ENCODE measurements at places on chromosomes 2 and 18.

DNA sequence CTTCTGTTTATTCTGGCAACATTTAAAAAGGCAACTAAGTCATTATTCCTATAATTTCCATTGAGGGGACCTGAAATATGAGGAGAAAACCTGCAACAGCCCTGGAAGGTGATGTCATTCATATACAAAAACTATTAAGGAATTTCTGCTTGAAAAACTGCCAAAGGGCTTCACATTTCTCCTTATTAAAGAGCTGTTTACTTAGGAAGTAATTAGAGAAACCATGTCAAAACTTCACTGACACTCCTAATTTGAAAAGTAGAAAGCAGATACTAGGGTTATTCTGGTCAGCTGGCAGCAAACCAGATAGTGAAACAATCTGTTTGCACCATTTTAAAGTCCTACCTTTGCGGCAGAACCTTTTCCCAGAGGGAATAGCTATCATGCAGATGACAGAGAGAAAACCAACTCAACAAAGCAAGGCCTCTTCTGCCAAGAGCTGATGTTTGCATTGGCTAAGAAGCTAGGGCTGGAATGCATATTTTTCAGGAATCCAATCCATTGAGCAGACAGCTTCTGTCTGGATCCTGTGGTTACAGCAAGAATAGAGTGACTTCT is 592.2 kb upstream of the SYT4 start:
- peak; percentile 46 for DNase-seq

DNA sequence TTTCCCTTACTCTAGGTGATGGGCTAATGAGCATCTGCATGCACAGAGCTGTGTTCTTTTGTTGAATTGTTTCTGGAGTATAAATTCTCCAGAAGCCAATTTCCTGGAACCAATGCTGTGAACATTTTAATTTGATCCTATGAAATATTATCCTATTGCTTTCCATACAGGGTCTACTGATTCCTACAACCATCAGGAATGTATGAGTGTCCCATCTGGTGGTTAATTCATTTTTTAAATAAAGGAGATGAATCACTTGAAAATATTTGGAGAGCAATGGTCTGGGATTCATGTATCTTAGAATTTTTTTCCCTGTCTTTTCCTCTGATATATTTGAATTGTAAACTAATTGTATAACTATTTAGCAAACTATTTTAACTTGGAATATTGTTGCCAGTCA is 14.0 kb downstream of the KIF5C start:
- DNase-seq, result peak; percentile 6

DNA sequence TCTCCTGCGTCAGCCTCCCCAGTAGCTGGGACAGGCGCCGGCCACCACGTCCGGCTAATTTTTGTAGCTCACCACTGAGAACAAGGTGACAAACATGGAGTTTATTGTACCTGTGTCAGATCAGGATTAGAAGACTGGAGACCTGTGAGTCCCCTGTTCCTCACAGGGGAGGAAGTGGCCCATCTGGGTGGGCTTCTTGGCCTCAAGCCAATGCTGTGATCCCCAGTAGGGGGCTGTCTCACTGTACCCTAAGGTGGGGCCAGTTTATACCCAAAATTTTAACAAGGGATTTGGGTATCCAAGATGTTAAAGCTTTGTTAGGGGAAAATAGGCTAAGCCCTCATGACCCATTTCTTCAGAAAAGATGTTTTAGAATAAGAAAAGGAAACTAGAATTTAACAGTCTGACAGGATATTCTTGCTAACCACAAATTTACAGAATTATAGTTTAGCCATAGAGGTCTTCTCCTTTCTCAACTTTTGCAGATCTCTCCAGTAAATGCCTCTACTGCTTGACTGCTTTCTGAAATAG is 16.3 kb downstream of the PCBP1 start:
- DNase-seq, result peak; percentile 6

DNA sequence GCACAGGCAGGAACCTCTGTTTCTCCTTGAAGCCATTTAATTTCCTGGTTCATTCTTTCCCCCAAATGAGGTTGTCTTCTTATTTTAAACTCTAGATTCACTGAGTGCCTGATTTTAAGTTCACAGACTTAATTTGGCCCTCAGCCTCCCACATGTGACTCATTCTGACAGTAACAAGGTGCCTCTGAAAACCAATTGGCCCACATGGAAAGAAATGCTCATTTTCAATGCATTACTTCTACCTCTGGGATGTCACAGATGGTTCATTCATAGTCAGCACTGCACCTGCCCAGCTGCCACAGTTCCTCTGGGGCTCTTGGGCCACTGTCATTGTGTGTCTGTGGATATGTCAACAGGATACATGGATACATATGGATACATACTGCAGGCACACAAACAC is 140.4 kb upstream of the CAPN13 start:
- no peak for DNase-seq

Measured in EH (cell line).